ENCODE measurements at places on chromosomes 7 and 10. TPM values are rescaled to one million over a fixed set of nuclear protein-coding genes. Genes with fewer than 3 reads are reported as not detected.
A peak's percentile ranks its signal among the peaks of the same experiment; 100 is the strongest.

DNA sequence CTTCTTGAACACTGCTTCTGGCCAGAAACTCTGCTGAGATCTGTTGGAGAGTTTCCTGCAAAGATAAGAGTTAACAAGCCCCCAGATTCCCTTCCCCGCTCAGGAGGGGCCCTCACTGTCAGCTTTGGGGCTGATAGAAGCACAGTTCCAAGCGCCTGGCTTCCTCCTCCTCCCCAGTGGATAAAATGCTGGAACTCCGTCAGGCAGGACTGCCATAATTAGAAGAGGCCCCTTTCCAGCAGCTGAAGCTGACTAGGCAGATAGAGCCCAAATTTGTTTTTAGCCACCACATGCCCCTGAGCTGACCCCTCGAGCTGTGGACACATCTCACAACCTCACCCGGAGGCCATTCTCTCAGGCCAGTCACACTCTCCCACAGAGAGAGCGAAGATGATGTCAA, 89.4 kb downstream of the TBXAS1 start:
- DNase-seq, result no peak

DNA sequence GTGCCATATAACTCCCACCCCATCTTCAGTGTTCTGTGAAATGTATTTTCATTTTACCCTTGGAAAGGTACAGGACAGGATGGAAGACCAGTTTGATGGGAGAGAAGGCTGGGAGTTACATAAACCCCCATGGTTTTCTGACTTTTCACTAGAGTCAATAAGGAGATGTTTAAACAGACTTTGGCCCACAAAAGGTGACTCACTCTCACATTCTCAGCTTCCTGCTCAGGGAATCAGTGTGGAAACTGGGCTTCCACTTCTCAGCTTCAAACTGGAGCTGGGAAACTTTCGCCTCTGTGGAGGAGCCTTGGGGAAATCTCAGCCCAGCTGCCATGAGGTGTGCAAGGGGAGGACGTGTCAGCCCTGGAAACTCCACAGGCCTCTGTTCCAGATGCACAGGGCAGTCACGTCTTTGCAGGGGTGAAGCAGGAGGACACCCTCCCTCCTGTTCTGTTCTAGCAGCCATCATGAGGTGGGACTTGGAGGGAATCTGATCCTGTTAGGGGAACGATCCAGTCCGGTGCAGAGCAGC, 560.5 kb upstream of the GALNT17 start:
- DNase-seq, result no peak

- no peak for DNase-seq
Measured at GRCh38 chr7:662576-662975, 63.9 kb upstream of the DNAAF5 start.

GRCh38 chr7:157495177-157495553, 158.4 kb downstream of the DNAJB6 start:
- peak; percentile 37 for DNase-seq

The SLC26A4 gene
- 8.3 TPM for total RNA-seq

GRCh38 chr10:125567529-125567928, 115.4 kb downstream of the TEX36 start:
- DNase-seq, result no peak

DNA sequence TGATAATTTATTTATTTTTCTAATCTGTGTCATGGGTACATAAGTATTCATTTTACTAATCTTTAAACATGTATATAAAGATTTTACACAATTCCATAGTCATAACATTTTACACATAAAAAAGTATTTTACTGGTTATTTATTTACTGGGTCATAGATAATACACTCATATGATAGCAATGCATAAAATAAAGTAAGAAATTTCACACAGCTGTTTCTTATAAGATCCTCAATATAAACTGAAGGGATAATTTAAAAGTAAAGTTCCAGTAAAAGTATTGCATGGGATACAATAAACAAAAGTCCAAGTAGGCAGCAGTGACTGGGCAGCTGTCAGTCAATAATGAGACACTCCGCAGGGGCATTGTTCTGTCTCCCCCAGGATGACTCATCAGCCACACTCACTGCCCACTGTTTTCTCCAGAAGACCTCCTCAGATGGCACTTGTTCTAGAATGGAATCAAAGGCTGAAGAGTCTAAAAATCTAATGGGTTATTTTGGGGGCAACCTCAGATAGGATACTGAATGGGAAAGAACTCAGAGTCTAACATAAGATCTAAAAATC, 32.7 kb downstream of the DPY19L1 start:
- no peak for DNase-seq

GRCh38 chr10:100736144-100736808, 9.1 kb upstream of the PAX2 start:
- DNase-seq, result no peak

The CAMK1D gene
- 2.8 TPM for total RNA-seq

- DNase-seq, result no peak
Measured at GRCh38 chr10:116588995-116589394, 1.8 kb upstream of the PNLIPRP1 start.

DNA sequence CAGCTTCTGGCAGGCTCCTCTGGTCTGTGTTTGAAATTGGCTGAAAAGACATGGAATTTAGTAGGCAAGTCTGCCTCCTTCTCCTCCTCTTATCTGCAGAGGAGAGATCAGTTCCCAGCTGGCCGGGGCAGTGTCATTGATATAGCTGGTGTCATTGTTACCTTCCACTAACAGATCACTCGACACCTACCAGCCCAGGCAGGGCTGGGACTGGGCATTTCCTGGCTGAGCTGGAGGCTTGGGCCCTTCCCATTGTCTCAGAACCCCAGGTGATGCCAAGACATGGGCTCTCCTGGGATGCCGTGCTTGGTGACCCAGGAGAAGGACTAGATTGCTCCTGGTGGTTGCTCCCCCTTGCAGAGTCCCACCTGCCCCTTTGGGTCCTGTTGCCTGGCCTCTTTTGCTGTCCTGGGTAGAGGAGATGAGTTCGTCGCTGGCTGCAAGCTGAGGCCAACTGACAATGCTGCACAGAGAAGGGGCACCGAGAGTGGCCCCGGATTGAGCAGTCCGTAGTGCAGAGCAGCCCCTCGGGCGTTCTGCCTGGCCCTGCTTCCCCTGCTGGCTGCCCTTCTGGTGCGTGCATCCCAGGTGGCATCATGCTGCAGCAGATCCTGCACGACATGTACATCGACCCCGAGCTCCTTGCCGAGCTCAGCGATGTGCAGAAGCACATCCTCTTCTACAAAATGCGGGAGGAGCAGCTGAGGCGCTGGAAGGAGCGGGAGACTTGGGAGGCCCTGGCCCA, at the start of gene SH2D4B:
SH2D4B (plus strand) TSS at position 167 of the 745 bp plus-strand sequence; CDS start at position 597, 430 bp downstream.
- DNase-seq, result peak; percentile 35

The C7orf57 gene
- 0.15 TPM for total RNA-seq

- DNase-seq, result no peak
Measured at GRCh38 chr7:95502403-95502802, 16.7 kb downstream of the ASB4 start.

DNA sequence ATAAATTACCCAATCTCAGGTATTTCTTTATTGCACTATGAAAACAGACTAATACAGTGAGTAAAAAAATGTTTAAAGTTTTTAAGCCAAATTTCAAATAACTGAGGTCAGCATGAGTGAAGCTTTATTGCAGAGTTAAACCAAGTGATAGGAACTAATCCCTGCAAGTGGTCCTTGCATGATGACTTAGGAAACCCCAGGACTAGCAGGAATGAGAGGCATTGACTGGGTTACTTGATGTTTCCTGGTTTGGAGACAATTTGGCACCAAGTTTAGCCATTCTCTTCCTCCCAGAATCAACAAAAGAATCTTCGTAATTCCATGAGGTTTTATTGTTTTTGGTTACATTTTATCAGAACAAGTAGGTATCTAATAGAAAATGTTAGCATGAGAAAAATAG, 194.2 kb downstream of the BICC1 start:
- DNase-seq, result no peak

DNA sequence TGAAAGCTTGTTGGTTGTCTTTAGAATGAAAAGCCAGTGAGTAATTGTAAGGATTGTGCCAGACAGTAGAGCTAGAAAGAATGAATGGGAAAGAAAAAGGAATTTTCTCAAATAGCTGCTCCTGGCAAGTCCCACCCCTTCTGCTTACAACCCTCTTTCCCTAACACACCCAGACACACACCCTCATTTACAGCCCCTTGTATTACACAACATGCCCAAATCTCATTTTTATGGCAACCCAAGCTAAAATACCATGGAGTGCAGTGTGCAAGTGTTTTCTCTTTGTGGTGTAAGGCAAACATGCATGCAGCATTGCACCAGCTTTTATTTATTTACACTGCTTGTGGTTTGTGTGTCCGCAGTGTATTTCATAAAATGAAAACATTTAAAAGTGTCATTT, 1.5 kb downstream of the PRKAR2B start:
- no peak for DNase-seq

DNA sequence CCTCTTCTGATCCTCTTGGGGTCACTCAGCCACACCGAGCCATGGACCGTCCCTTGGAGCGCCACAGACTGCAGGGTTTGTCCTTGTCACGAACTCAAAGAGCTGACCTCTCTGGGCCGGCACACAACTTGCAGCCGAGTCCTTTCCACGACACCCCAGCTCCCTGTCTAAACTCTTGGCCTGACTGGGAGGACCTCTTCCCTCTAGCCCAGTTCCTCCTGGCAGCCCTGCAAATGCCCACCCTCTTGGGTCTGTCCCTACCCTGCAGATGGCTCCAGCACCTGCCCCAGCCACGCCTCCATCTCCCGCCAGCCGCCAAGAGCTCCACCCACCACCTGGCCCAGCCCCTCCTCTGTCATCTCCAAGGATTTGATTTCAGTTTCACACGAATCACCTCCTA, 339.2 kb downstream of the DNAJB6 start:
- DNase-seq, result no peak

DNA sequence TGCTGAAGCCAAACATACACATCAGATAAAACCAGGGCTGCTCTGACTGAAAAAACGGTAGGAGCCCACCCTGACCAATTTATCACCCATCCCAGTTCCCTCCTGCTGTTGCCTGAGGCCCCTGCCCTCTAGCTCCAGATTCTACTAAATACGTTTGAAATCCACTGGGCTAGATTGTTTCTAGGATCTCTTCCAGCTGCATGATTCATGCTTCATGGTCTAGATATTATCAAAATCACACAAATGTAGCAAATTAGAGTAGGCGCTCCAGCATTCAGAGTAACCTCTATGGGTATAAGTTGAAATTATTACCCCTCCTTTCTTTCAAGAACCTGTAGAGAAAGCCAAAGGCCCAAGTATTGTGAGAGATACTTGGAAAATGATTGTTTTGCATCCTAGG, 151.2 kb upstream of the FAM13C start:
- DNase-seq, result no peak

The PRKCQ gene
- 58.7 TPM for total RNA-seq

The TCTN3 gene
- total RNA-seq, result 29.7 TPM

DNA sequence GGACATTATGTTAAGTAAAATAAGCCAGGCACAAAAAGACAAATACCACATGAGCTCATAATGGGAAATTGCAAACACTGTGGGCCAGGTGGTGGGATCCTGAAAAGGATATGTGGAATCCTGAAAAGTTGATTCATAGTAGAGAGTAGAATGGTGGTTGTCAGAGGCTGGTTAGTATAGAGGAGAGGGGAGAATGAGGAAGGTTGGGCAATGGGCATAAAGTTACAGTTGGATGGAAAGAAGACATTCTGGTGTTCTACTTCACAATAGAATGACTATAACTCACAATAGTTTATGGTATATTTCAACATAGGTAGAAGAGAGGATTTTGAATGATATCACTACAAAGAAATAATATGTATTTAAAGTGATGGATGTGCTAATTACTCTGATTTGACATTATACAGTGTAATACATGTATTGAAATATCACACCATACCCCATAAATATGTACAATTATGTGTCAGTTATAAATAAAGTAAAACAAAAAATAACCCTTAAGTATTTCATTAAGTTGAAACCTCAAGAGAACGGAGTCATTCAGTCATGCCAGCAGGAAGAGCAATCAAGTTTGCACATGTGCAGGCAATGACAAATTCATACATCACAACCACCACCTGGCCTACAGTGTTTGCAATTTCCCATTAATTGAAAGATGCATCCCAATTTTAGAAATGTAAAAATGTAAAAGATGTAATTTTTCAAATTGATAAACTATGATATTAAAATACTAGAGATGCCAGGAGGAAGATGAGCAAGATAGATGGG, 156.7 kb downstream of the MAGI2 start:
- DNase-seq, result no peak

- DNase-seq, result no peak
Measured at GRCh38 chr7:151895008-151895630, 18.2 kb upstream of the PRKAG2 start.

DNA sequence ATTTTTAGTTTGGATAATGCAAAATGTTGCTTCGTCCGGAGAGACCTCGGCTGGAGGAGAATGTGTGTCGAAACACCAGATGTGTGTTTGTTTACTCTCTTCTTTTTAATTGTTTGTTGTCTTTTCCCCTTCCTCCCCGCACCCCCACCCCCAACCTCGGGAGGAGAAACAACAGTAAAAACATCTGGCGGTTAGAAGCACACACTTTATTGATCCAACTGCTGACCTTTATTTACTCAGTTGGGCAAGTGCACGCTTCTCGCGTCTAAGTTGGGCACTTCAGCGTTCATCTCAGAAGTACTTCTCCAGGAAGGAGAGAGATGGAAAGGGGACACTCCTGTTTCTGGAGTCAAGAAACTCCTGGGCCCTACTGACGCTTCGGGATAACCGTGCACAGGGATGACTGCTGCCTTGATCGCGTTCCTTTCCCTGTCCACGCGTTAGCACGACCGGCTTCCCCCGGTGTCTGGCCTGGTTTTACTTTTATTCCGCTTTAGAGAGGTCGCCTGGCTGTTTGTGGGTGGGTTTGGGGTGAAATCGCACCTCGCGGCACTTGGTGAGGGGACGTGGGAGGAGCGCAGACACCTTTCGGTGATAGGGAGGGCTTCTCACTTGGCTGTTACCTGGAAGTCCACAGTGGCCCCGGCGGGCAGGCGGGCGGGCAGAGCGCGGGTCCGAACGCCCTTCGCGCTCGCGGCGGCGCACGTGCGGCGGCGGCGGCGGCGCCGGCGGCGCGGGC, 168.3 kb upstream of the PPP1R3A start:
- no peak for DNase-seq

DNA sequence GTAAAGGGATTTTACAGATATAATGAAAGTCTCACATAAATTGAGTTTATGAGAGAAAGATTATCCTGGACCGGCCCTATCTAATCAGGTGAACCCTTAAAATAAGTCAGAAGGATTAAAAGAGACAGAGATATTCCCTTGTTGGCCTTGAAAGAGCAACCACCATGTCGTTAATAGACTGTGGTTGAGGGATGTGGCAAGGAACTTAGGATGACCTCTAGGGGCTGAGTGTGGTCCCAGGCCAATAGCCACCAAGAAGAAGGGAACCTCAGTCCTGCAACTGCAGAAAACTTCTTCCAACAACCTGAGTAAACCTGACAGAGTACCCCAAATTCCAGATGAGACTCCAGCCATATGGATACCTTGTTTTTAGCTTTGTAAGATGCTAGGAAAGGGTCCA, 121.5 kb downstream of the POLR1F start:
- no peak for DNase-seq

The EMX2 gene
- not detected for total RNA-seq

The MBL2 gene
- not detected for total RNA-seq

DNA sequence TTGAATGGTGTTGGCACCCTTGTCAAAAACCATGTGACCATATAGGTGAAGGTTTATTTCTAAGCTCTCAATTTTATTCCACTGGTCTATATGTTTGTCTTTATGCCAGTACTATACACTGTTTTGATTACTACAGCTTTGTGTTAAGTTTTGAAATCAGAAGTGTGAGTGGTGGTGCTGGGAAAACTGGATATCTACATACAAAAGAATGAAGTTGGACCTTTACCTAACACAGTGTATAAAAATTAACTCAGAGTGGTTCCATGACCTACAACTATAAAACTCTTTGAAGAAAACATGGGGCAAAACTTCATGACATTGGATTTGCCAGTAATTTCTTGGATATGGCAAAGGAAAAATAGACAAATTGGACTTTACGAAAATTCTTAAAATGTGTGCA, 112.2 kb downstream of the NRF1 start:
- DNase-seq, result no peak

- no peak for DNase-seq
Measured at GRCh38 chr7:30113144-30113543, 21.6 kb upstream of the MTURN start.

Data from activated CD8-positive, alpha-beta memory T cell treated with anti-CD3 and anti-CD28 coated beads, Interleukin-2, amount 10 ng/mL, durations not matched to agents 7 days and 5 days (primary cell).